ENCODE measurements at places on chromosomes 6 and 20.

- DNase-seq = no peak
These were observed 30.1 kb upstream of the SLC16A10 start for GRCh38 chr6:111057074-111057752.

GRCh38 chr6:25415701-25416100 is 136.5 kb downstream of the CARMIL1 start:
- no peak for DNase-seq

DNA sequence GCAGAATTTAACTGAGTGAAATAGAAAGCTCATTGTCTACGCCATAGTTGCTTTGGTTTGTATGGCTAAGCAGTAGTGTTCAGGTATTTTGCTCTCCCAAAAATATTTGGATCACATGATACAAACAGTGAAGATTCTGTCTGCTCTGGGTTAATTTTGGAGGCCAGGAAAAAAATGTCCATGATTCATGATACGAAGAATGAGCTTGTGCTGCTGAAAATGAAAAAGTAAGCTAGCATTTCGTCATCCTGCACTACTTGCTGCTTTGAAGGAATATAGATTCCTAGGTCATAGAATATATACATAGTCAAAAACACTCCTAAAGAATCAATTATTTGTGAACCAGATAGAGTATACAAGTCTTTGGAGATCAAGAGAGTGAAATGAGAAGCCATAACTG is 8.3 kb downstream of the WRNIP1 start:
- no peak for DNase-seq

DNA sequence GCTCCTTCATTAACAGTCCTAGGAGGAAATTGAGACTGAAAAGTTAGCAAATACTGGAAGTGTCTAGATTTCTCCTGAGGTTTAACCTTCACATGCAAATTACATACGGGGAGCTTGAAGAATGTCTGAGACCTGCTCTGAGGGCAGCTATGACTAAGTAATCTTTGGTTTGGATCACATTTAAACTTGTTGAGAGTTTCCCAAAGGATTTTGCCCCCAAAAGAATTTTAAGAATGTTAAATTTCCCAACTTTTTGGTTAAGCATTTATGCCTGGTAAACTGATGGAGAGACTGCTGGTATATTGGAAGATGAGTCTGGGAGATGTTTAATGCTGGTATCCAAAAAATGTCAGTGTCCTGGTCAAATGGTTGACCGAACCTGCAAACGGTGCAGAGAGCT is 97.0 kb downstream of the RREB1 start:
- no peak for DNase-seq

- no peak for DNase-seq
These were observed 168.9 kb upstream of the CENPW start for GRCh38 chr6:126170978-126171382.
